ENCODE measurements at places on chromosomes 12 and 14.

DNA sequence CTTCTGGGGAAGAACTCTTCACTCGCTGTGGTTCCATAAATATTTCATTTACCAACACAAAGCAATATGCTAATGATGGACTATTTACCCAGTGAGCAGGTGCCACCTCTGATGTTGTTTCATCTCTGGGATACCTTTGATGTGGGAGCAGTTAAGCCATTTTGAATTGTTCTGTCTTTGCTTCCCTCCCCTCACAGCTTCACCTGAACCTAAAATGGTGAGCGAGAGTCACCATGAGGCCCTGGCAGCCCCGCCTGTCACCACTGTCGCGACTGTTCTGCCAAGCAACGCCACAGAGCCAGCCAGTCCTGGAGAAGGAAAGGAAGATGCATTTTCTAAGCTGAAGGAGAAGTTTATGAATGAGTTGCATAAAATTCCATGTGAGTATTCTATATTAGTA is 352.7 kb downstream of the SYT1 start:
- H3K27ac ChIP-seq: no peak overlapping the region
- H3K4me1 ChIP-seq: no peaks in the 10 kb centered on the region
- no peaks in the 10 kb centered on the region for H3K36me3 ChIP-seq
- ATAC-seq: no peak

- no peak overlapping the region for H3K4me3 ChIP-seq
- H3K27me3 ChIP-seq: no peaks in the 10 kb centered on the region
- H3K36me3 ChIP-seq: peaks cover 60% of the 10 kb centered on the region
- no peak for ATAC-seq
Observed at GRCh38 chr12:3744229-3744901, 8.5 kb downstream of the CRACR2A start.

DNA sequence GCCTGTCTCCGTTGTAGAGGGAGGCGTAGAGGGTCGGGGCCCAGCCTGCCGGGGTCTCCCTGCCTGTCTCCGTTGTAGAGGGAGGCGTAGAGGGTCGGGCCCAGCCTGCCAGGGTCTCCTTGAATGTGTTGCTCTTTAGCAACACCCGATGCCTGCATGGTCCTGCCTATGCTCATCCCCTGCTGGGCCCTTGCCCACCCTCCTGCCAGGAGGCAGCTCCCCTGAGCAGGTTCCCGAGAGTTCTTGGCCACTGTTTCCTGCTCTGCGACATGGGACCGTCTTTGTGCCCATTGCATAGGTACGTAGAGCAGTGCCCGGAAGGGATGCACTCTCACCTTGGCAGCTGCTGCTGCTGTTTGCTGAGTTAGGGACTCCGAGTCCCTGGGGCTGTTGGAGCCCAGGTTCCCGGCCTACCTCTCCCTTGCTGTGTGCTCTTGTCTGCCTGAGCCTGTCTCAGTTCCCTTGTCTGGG is 3.3 kb downstream of the KIF26A start:
- H3K4me1 ChIP-seq: peaks cover 11% of the 10 kb centered on the region
- ATAC-seq: no peak
- peaks cover 74% of the 10 kb centered on the region for H3K27me3 ChIP-seq
- no peak overlapping the region for H3K27ac ChIP-seq

DNA sequence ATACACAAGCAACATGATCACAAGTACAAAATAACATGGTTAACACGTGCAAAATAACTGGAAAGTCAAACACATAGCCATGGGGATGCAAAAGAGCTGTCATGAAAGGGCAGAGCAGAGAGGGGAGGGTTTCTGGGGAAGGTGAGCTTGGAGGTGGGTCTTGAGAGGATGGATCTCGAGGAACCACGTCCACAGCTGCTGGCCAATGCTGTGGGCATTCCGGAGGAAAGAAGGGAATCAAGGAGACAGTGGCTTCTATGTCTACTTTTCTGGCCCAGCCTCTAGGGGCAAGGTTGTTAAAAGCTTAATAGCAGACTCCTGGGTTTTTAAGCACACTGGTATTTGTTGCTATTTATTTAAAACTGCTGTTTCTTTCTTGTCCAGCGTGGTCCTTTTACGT is 8.4 kb upstream of the MYH7 start:
- no peaks in the 10 kb centered on the region for H3K36me3 ChIP-seq
- peaks cover 34% of the 10 kb centered on the region for H3K27me3 ChIP-seq
- no peak overlapping the region for H3K27ac ChIP-seq
- no peaks in the 10 kb centered on the region for H3K4me1 ChIP-seq
- no peak for ATAC-seq

GRCh38 chr14:102779574-102780315 is 2.5 kb downstream of the TRAF3 start:
- H3K4me1 ChIP-seq: peaks cover 81% of the 10 kb centered on the region
- ATAC-seq: no peak
- peak overlapping the region; percentile 79 for H3K4me3 ChIP-seq
- H3K27me3 ChIP-seq: no peaks in the 10 kb centered on the region

DNA sequence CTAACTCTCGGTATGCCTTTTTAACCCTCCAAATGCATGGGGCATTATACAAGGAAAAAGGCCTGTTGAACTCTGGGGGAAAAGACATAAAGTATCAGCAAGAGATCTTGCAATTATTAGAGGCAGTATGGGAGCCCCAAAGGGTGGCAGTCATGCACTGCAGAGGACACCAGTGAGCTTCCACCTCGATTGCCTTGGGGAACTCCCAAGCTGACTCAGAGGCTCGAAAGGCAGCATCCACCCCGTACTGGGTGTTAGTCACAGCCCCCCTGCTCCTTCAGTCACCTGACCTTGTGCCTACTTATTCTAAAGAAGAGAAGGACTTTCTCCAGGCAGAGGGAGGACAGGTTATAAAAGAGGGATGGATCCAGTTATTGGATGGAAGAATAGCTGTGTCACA is 781.4 kb upstream of the TMEM132C start:
- H3K36me3 ChIP-seq: no peaks in the 10 kb centered on the region
- no peak for ATAC-seq
- no peaks in the 10 kb centered on the region for H3K27me3 ChIP-seq
- no peak overlapping the region for H3K27ac ChIP-seq
- no peaks in the 10 kb centered on the region for H3K4me1 ChIP-seq

DNA sequence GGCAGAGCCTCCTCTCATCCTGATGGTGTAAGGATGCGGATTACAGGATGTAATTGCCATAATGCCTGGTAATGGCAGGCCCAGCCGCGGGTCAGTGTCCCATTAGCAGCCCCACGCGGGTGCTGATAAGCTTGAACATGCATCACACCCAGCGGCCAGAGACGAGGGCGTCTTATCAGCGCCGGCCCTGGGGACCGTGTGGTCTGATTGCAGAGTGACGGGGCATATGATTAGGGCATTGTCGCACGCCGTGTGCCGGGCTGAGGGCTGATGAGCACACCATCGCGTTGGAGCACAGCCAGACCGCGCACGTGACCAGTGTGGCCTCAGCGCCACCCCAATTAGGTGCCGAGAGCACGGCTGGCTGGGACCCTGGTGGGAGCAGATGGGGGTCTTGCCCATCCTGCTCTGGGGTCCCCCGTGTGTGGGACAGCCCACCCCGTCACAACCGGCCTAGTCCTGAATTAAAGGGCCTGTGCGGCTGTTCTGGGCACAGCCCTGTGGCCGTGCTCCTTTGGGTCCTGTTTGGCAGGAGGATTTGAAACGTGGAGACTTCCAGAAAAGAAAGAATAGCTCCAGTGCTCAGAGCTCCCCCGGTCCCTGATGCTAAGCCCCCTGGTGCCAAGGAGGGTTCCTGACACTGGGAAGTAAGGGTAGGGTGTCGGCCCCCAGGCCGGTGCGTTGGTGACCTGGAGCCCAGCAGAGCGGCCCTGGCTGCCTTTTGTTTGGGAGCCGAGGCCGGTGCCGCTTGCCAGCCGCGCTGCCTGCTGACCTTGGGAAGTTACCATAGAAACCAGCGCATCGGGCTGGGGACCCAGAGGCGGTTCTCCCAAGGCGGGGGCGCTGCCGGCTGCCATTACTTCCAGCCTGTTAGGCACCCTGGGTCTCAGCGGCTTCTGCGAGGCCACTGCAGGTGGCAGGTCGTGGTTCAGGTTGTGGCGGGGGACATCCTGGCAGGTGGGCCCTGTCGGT is 20.7 kb downstream of the KIF26A start:
- no peak overlapping the region for H3K4me3 ChIP-seq
- ATAC-seq: no peak
- no peaks in the 10 kb centered on the region for H3K36me3 ChIP-seq
- H3K4me1 ChIP-seq: no peaks in the 10 kb centered on the region
- H3K27ac ChIP-seq: no peak overlapping the region

- H3K27ac ChIP-seq: peak overlapping the region; percentile 99
- peak overlapping the region; percentile 66 for H3K4me3 ChIP-seq
- peak; percentile 31 for ATAC-seq
Observed at GRCh38 chr14:50821510-50822464, 9.2 kb downstream of the NIN start.

DNA sequence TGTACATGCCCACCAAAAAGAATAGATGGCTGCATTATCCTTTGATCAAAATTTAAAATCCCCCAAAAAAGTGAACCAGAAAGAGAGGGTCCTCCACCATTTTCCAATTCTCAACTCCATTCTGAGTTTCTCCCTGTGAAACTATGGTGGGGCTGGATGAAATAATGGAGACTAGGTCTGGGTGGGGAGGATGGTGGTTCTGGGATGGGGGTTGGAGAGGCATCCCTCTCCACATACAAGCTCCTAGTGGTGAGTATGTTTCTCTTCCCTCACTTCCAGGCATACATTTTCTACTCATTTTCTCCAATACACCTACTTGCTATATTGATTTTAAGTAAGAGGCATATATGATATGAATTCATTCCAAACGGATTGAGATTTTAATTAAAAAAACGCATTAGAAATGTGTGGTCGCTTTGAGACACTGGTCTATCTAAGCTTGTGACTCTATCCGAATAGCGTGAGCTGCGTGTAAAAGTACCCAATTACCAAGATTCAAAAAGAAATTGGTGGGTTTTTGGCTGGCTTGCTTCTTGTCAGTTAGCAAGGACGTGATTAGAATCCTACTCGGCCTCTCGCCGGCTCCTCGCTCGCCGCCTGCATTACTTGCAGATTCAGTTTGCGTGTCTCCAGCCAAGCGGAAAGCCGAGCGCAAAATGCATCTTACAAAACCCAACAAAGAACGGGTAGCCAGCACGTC is 3.4 kb downstream of the ASCL1 start:
- H3K4me1 ChIP-seq: peaks cover 57% of the 10 kb centered on the region

DNA sequence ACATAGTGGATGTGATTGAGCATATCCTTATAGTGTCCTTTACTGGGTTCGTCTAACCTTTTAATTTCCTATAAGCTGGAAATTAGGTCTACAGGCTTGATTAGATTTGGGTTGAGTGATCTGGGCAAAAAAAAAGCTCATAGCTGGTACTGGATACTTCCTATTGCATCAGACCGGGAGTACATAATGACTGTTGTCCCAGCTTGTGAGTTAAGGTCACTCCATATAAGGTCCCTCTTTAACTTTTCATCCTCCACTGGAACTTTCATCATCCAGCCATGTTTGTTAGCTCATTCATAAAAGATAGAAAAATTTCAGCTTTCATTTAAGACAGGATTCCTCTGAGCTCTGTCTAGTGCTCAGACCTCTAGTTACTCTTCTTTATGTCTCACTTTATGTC is 80.8 kb downstream of the C14orf132 start:
- no peaks in the 10 kb centered on the region for H3K27me3 ChIP-seq
- H3K27ac ChIP-seq: no peak overlapping the region
- no peak for ATAC-seq
- H3K4me1 ChIP-seq: no peaks in the 10 kb centered on the region

- no peak overlapping the region for H3K4me3 ChIP-seq
- H3K4me1 ChIP-seq: no peaks in the 10 kb centered on the region
- no peak overlapping the region for H3K27ac ChIP-seq
Observed at GRCh38 chr12:70971001-70971794, 50.7 kb upstream of the PTPRR start.

- peak overlapping the region; percentile 79 for H3K27ac ChIP-seq
- peaks cover 47% of the 10 kb centered on the region for H3K27me3 ChIP-seq
- H3K36me3 ChIP-seq: peaks cover 9% of the 10 kb centered on the region
- H3K4me1 ChIP-seq: peaks cover 9% of the 10 kb centered on the region
- H3K4me3 ChIP-seq: peak overlapping the region; percentile 74
Observed at GRCh38 chr12:63821781-63822251, 22.7 kb upstream of the SRGAP1 start.

GRCh38 chr12:52713960-52714886 is 10.9 kb upstream of the KRT77 start:
- peaks cover 52% of the 10 kb centered on the region for H3K27me3 ChIP-seq
- H3K36me3 ChIP-seq: no peaks in the 10 kb centered on the region
- H3K4me1 ChIP-seq: no peaks in the 10 kb centered on the region
- ATAC-seq: no peak
- H3K4me3 ChIP-seq: no peak overlapping the region
- H3K27ac ChIP-seq: no peak overlapping the region

DNA sequence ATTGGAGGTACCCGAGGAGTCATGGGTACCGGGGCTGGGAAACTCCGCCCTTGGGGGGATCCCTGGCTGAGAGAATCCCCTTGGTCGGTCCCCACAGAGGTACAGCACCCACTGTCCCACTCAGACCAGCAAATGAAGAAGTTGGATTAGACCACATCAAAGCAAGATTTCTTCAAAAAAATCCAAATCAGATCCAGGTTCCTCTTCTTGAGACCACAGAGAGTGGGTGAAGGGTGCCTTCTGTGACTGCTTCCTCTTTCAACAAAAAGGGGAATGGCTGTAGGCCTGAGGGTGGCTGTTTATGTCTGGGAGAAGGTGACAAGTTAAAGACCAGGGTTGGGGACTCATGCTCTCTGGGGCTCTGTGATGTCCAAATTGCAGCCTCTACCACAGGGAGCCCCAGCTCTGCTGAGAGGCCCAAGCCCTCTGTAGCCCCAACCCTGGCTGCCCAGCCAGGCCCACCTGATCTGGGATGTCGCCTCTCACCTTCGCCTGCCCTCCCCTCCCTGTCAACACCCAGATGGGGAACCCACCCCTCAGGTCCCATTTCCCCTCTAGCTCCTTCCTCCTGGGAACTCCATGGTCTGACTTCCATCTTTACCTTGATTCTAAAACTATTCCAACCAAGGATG is 50.9 kb downstream of the ZFP36L1 start:
- H3K36me3 ChIP-seq: no peaks in the 10 kb centered on the region
- H3K4me1 ChIP-seq: peaks cover 59% of the 10 kb centered on the region
- ATAC-seq: peak; percentile 96
- peak overlapping the region; percentile 84 for H3K27ac ChIP-seq
- no peaks in the 10 kb centered on the region for H3K27me3 ChIP-seq

GRCh38 chr14:24411443-24412389 is 12.9 kb downstream of the NYNRIN start:
- H3K27me3 ChIP-seq: peaks cover 52% of the 10 kb centered on the region
- no peaks in the 10 kb centered on the region for H3K36me3 ChIP-seq
- no peak overlapping the region for H3K4me3 ChIP-seq
- H3K4me1 ChIP-seq: no peaks in the 10 kb centered on the region

- H3K36me3 ChIP-seq: no peaks in the 10 kb centered on the region
- H3K27me3 ChIP-seq: no peaks in the 10 kb centered on the region
- no peak overlapping the region for H3K4me3 ChIP-seq
- no peak for ATAC-seq
- H3K27ac ChIP-seq: no peak overlapping the region
Observed at GRCh38 chr12:47029903-47030302, 49.5 kb upstream of the PCED1B start.

GRCh38 chr14:77436042-77436441 is 12.7 kb upstream of the NOXRED1 start:
- peaks cover 62% of the 10 kb centered on the region for H3K36me3 ChIP-seq
- no peaks in the 10 kb centered on the region for H3K4me1 ChIP-seq
- no peak overlapping the region for H3K27ac ChIP-seq

- no peaks in the 10 kb centered on the region for H3K36me3 ChIP-seq
- peaks cover 13% of the 10 kb centered on the region for H3K4me1 ChIP-seq
- peaks cover 18% of the 10 kb centered on the region for H3K27me3 ChIP-seq
- ATAC-seq: peak; percentile 98
Observed at GRCh38 chr12:55060470-55060869, 40.7 kb downstream of the NEUROD4 start.
